H7 (cell line): ENCODE measurements at places on chromosomes 1 and 21.

DNA sequence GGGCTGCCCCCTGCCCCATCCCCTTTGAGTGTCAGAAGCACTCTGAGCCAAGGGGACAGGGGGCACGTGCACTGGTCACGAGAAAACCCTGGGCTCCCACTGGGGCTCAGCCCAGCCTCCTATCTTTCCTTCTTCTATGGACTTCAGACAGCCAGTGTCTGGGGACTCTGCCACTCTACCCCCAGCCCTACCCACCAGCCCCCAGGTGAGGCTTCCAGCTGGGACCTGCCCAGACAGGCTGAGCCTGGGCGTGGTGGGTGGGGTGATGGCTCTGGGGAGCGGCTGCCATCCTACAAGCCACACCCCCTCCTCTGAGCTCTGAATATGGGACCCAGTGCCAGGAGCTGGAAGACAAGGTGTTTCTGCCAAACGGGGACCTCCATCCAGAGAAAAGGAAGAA lies 8.0 kb upstream of the SFN start:
- no peak for DNase-seq

DNA sequence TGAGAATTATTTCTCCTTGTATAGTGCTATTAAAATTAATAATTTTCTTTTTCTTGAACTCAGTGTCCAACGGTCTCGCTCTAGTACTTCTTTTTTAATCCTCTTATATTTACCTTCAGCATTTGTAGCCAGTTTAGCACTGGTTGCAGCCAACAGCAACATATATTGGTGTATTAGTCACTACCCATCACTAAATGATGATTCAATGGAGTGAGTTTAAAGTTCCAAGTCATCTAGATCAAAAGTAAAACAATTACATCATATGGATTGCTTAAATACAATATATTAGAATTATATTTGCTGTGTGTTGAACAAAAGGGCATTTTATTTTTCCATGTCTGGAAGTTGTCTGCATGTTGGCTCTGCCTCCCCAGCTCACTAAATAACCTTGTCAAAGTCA lies 591.8 kb downstream of the ADGRL2 start:
- no peak for DNase-seq

GRCh38 chr1:19620786-19621185 lies 23.3 kb upstream of the NBL1 start:
- DNase-seq = no peak

DNA sequence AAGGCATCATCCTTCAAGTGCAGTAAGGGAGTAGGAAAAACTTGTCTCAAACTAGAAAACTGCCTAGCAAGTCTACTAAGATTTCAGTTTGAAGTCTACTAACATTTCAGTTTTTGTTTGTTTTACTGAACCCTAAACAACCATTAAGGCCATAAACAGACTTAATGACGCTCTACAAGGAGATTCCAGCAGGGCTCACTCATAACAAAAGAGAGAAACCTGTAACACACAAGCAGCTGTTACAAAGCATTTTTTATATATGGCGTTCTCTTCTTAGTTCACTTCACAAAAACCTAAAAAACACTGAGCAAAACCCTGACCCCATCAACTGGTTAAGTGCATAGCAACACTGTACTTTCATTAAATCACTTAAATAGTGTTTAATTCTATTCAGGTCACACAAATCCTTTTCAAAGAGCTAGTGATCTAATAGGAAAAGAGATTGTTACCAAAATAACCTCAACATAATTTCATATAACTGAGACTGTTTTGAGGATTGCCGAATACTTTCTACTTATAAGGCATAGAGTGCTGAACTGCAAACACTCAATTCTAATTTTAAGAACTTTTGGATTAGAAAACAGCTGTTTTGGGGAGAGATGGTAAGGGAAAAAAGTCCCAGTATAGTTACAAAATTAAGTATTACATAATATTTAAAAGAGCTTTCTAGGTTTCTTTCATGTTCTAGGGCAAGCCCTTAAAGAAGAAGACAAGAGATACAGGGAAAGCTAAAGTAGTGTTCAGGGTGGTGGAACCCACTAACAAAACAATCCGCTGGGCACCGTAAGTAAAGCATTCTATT lies 1.4 kb downstream of the B3GALNT2 start:
- DNase-seq = no peak

DNA sequence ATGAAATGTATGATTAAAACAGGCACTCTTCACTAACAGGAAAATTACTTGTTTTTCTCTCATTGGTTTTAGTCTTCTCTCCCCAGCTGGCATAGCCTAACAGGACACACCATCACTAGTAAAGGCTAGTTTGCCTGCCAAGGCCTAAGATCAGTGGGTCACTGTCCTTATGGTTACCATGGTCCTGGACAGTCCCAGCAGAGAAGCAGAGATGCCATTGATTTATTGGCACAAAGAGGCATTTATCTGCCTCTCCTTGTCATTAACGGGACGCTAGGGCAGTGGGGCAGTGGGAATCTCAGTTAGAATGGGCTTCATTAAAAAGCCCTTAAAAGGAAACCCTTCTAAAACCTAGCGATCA lies 13.9 kb downstream of the CD247 start:
- DNase-seq = no peak

- no peak for DNase-seq
Measured at GRCh38 chr1:245148861-245149260, 5.9 kb upstream of the KIF26B start.

DNA sequence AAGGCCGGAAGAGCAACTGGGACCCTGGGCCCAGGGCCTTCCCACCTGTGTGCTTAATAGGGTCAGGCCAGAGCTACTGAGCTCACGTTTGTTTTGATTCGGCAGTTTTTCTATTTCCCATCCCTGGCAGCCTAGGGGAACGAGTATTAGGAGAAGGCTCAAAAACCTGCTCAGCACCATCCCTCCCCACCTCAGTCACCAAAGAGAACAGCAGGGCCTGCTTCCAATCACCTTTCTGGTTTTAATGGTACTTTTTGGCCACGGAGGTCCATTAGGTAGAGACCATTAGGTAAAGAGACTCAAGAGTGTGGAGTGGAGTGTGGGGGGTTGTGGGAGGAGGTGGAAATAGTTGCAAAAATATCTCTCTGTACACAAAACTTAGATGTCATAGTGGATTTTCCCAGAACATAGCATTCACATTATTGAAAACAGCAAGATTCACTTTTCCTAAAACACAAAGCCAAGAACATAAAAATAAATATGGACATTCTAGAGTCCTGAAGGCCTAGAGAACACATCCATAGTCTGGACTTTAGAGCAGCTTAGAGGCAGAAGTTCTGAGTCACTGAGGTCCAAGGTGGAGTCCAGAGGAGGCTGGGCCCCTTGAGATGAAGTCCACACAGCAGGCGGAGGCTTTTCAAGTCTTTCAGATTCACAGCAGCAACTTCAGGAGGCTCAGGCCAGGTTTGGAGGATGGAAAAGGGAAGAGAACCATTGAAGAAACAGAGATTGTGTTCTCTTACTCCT lies 19.5 kb downstream of the NUAK2 start:
- DNase-seq = no peak

DNA sequence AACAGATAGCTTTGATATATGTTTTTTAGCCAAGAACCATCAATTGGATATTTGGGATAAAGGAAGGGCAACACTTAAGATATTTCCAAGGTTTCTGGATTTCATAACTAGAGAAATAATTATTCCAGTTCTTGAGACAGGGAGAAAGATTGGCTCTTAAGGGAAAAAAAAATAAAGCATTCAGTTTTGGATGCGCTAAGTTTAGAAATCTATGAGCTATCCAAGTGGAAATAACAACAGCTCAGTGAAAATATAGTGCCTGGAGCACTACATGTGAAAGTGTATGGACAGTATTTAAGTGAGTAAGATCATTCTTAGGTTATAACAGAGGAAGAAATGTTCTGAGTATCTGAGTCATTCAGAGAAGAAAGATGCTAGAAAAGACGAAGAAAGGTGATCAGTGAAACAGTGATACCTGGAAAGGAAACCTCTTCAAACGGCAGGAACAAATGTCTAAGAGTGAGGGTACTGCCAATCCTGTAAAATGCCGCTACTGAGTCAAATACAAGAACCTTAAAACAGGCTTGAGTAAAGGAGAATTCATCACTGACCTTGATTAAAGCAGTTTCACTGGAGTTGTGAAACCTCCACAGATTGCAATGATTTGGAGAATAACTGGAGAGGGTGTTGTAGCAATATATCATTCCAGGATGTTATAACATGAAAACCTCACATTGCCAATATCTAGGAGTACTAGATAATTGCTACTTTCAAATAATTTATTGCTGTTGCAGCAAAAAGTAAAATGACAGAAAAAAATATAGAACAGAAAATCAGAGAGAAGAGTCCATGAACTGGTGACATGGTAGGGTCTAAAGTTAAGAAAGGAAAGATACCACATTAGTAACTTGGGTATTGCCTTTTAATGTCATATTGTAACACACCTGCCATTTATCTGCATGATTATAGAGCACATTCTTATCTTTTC lies 482.1 kb upstream of the RGS18 start:
- no peak for DNase-seq

- no peak for DNase-seq
Measured at GRCh38 chr1:42420911-42421585, 34.8 kb downstream of the ZMYND12 start.

DNA sequence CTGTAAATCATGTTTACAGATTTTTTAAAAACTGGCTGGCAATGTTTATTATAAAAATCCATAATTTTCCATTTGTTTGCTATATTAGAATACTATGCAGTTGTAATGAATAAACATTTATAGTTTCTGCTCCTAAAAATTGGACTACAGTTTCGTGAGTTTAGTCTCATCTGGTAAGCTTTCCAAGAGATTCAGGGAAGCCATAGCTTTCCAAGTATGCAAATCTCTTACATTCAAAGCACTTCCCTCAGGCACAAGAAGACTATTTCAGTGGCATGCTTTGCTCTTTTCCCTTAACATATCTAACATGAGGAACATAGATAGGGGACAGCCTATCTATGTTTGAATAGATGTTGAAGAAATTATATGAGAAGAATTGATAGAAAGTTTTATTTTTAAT lies 77.2 kb downstream of the ADGRL2 start:
- no peak for DNase-seq

- no peak for DNase-seq
Measured at GRCh38 chr1:208788013-208788540, 543.9 kb upstream of the PLXNA2 start.

DNA sequence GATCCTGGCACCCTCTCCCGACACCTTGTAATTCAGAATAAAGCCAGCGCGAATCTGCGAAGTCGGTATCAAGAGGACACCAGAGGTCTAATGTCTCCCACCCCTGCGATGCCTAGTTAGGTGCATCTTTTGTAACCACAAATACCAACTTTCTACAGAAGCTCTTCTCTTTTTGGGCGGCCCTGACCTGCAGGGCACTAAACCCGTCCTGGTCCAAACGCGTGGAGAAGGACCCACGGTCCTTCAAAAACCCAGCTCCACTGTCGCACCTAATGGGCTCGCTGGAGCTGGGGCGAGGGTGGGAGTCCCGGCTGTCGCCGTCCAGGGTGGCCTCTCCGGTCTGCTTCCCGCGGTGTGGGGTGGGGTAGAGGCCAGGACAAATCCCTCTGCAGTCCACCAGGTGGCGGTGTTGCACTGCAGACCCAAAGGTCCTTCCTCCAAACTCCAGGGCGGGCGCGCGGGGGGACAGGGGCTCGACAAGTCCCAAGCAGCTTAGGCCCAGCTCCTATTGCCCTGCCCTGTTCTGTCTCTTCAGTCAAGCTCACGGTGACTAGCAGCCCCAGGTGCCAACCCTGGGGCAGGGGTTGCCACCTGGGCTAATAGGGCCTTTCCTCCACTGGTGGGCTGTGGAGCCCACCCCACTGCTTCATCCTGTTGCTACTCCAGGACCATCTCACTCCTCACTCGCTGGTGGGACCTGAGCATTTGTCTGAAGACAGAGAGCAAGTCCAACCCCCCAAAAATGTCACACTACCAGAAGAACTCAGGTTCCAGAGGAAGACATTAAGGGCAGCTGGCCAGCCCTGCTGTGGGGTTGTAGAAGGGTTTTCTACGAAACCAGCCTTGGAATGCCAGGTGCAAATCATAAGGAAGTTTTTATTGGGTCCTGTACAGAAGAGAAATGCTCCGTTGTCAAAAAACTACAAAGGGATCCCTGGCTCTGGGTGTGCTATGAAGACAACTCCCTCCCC lies 2.8 kb downstream of the HES3 start:
- peak; percentile 98 for DNase-seq

DNA sequence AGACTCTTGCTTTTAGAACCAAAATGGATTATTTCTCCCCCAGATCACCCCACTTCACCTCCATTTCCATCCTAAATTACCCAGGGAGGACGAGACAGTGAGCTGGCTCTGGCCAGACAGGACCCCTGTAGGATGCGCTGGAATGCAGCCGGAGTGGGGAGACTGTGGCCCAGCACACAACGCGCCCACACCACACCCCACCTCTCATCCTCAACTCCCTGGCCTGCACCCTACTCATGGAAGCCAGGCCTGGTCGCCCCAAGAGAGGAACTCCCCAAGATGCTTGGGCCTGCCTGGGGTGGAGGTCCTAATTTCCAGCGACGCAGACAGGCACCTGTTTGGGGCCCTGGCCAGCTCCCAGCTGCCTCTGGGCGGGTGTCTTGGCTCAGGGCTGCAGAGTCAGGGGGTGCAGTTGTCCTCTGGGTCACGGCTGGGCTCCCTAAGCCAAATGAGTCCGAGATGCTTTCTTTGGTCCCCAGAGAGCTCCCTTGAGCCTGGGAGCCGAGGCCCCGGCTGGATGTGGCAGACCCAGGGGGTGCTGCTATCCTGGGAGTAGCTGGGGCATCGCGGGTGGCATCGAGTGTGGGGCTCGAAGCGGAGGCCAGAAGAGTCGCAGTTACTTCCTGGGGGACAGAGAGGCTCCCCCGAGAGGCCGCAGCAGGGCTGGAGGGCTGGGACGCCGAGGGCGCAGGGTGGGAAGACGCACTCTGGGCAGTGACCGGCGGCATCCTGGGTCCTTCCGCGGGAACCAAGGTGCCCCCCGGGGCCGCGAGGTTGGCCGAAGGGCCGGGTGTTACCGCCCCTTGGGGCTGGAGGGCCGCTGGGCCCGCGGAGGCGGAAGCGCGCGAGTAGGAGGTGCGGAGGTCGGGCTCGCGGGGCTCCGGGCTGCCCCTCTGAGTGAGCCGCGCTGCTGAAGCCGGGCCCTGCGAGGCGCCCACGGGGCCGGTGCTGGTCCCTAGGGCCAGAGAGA lies 10.4 kb downstream of the CLEC20A start:
- peak; percentile 72 for DNase-seq

DNA sequence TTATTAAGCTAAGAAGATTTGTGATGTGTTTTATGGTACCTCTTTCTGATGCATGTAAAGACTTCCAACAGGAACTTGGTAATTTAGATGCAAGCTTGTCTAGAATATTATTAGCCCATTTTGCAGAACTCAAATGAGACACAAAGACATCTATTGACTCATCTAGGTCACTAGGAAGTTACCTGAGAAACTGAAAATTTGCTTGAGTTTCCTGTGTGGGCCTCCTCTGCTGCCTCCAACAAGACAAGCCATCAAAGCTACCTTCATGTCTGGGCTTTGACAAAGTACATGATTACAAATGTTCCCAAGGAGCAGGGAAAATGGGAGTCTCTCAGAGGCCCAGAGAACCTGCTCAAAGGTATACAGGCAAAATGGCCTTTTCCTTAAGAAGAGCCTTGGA lies 5.6 kb downstream of the RUNX1 start:
- no peak for DNase-seq

DNA sequence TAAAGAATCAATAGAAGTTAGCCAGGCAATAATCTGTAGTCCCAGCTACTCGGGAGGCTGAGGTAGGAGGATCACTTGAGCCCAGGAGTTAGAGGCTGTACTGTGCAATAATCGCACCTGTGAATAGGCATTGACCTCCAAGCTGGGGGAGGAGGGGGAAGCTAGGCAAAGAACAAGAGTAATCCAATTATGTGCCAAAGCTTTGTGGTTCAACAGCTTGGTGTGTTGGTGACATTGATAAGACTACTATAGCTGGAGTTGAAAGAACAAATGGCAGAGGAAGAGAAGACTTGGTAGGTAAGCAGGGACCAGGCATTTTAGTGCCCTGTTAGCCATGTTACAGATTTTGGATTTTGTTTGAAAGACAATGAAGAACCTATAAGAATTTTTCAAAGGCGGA lies 2.1 kb upstream of the TMCO2 start:
- DNase-seq = no peak
